Naive thymus-derived CD8-positive, alpha-beta T cell (primary cell): ENCODE measurements at places on chromosomes 1 and 21. TPM values are rescaled to one million over a fixed set of nuclear protein-coding genes. Genes with fewer than 3 reads are reported as not detected.

Gene GSTM5
- total RNA-seq, result not detected

- DNase-seq, result no peak
Measured at GRCh38 chr1:3827813-3828307, 29.2 kb downstream of the CEP104 start.

- DNase-seq, result peak; percentile 40
Measured at GRCh38 chr1:20376880-20377494, 86.3 kb downstream of the VWA5B1 start.

DNA sequence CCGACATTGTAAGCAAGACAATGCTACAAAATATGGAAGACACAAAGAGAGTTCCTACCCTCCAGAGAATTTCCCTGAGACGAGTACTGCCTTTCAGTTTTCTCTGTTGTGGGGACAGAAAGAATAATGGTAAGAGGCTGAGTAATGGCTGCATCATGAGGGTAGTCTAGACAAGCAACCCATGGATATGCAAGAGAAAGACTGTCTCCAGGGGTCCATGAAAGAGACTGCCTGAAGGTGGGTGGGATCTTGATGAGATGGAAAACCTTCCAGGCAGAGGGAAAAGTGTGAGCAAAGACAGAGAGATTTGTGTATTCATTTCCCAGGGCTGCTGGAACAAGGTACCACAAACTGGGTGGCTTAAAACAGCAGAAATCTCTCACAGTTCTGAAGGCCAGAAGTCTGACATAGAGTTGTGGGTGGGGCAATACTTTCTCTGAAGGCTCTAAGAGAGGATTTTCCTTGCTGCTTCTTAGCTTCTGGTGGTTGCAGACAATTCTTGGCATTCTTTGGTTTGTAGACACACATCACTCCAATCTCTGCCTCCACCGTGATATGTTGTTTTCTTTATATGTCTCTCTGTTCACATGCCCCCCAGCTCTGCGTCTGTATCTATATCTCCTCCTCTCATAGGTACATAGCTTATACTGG lies 41.4 kb downstream of the ANP32E start:
- no peak for DNase-seq

Gene PRAMEF4
- total RNA-seq, result not detected

- no peak for DNase-seq
Measured at GRCh38 chr1:185058110-185058509, 12.8 kb downstream of the RNF2 start.

GRCh38 chr1:154819628-154820590 lies 50.2 kb downstream of the KCNN3 start:
- no peak for DNase-seq

DNA sequence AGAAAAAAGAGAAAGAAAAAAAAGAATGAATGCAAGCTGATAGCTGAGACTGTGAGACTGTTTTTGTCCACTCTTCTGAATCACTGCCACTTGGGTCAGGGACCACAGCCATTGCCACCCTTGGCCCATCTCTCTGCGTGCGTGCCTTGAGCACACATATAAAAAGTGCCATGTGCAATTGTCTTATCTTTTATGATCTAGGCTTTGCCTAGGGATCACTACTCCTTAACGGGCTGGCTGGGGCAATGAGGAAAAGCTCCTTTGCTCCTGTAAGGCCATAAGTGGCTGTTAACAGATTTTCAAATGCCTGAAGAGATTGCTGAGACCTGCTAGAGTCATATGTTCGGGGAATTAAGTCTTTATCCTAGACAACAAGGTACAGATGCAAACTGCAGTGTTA lies 8.2 kb downstream of the SPATA46 start:
- no peak for DNase-seq

GRCh38 chr1:87052400-87052799 lies 138.0 kb downstream of the HS2ST1 start:
- no peak for DNase-seq

DNA sequence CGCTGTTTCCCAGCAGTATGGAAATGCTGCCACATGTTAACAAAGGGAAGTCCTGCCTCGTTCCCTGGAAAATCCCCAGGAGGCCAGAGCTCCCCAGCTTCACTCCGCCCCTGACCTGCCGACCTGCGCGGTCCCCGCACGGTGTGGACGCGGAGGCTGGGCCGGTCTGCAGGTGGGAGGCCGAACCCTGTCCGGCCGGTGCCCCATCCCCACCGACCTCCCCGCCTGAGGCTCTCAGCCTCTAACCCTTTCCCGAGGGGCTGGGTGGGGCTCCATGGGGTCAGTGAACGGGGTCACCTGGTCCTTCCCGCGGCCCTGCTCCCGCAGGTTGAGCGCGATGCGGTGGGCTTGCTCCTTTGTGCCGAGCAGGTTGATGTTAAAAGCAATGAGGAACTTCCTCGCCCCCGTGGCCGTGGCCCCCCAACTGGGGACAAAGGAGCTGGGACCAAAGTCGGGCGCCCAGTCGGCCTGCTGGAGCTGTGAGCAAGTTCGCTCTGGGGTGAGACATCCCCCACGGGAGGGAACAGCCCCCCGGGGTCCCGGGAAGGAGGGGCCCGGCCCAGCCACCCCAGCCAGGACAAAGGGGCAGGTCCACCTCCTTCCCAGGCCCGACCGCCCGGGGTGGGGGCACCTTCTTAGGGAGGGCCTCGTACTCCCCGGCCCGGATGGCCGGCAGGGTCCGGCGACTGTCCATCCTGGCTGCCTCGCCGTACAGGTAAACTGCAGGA lies 4.0 kb downstream of the FTCD start:
- DNase-seq, result no peak
